H1 (cell line): ENCODE measurements at places on chromosomes 6 and 20.

DNA sequence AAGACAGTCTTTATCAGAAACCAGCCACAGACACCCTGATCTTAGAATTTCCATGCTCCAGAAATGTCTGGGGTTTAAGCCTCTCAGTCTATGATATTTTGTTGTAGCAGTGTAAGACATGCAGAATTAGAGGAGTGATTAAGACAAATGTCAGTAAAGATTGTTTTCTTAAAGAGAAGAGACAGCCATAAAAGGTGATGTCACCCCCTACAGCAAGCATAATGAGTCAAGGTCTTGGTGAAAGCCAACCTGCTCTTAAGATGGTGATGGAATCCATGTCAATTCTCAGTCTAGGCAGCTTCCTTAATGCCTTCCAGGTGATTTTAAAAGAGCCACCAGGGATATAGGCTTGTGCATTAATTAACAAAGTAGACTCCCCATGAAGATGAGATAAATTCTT is 849.9 kb upstream of the EPHA7 start:
- no peak for DNase-seq
- H3K36me3 ChIP-seq = no peaks in the 10 kb centered on the region
- H3K27me3 ChIP-seq = no peaks in the 10 kb centered on the region
- no peaks in the 10 kb centered on the region for H3K4me1 ChIP-seq

GRCh38 chr6:50655848-50656453 is 57.4 kb upstream of the TFAP2D start:
- no peak for DNase-seq
- H3K27me3 ChIP-seq = no peaks in the 10 kb centered on the region
- H3K36me3 ChIP-seq = no peaks in the 10 kb centered on the region
- H3K4me1 ChIP-seq = no peaks in the 10 kb centered on the region
- no peak overlapping the region for H3K4me3 ChIP-seq
- no peak overlapping the region for H3K27ac ChIP-seq

DNA sequence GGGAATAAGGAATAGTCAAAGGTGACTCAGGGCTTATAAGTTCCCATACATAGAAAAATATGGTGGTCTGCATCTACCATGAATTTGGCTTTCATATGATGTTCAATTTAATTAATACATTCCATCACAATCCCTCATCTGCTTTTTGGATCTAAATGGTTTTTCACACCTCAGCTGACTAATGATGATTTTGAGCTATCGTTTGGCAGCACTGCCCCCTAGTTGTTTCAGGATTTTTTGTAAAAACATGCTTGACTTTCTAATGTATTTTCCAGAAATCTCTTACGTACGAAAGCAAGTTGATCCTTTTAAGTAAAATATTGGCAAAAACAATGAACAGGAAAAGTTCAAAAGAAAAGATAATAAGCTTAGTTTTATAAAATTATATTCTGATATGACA is 408.6 kb upstream of the ADGRB3 start:
- H3K36me3 ChIP-seq = no peaks in the 10 kb centered on the region
- H3K4me3 ChIP-seq = no peak overlapping the region
- H3K27ac ChIP-seq = no peak overlapping the region
- no peak for DNase-seq
- no peaks in the 10 kb centered on the region for H3K27me3 ChIP-seq

DNA sequence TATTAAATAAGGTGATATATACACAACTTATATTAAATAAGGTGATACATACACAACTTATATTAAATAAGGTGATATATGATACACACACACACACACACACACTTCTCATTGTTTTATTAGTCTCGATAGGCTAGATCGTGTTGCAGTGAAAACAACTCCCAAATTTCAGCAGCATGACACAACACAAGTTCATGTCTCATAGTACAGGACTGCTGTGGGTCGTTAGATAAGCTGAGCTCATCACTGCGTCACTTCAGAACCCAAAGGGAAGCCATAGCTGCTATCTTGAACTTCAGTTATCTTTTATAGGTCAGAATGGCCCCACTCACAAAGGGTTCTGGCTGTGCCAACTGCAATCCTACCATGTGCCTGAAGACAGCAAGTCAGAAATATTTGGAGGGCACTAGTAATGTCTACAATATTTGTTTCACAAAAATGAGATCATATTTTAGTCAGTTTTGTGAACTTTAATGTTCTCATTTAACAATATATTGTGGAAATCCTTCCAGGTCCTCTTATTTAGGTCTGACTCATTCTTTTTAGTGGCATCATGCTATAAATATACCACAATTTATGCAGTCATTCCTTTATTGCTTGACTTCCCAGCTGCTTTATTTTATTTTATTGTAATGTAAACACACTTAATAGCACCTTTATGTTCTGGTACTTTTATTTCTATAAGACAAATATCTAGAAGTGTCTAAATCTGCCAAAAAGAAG is 290.2 kb downstream of the PHACTR1 start:
- no peak for DNase-seq
- H3K4me3 ChIP-seq = no peak overlapping the region
- no peak overlapping the region for H3K27ac ChIP-seq
- no peaks in the 10 kb centered on the region for H3K36me3 ChIP-seq

DNA sequence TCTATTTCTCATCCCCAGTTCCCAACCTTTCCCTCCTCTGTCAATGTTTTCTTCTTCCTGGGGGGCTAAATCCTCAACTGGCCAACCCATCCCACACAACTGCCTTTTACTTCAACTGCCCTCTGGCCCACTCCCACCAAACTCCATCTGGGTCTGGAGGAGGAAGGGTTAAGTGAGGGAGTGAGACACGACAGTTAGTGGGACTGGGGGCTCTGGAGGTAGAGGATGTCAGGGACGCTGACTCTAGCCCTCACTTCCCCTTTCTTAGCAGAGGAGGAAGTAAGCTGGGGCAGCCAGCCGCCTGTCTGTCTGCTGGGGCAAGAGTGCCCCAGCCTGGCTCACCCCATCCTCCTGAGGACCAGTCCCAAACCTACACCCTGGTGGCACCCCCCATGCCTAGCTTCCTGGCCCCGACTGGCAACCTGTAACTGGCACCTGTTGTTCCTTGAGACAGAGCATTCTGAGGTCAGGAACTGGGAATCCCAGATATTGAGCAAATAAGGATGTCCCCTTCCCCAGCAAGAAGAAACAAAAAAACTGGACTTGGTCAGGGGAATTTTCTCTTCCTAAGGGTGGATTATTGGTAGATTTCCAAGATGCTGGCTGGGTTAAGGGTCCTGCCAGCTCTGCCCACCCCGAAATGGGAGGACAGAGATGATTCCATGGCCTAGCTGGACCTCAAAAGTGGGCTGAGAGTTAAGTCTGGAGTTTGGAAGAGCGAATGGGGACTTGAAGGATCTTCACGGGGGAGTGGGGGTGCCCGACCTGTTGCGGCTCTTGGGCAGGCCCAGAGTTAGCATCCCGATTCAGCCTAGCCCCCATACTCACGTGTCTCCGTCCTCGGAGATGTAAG is 971 bp downstream of the NFKBIE start:
- H3K4me3 ChIP-seq = peak overlapping the region; percentile 80
- no peaks in the 10 kb centered on the region for H3K27me3 ChIP-seq
- peaks cover 10% of the 10 kb centered on the region for H3K36me3 ChIP-seq
- H3K27ac ChIP-seq = no peak overlapping the region
- no peak for DNase-seq
